ENCODE measurements at places on chromosomes 16 and 17.

GRCh38 chr16:2422123-2422867 lies 7.0 kb upstream of the CCNF start:
- no peak for DNase-seq

GRCh38 chr16:346587-346986 lies 5.9 kb downstream of the AXIN1 start:
- no peak for DNase-seq

DNA sequence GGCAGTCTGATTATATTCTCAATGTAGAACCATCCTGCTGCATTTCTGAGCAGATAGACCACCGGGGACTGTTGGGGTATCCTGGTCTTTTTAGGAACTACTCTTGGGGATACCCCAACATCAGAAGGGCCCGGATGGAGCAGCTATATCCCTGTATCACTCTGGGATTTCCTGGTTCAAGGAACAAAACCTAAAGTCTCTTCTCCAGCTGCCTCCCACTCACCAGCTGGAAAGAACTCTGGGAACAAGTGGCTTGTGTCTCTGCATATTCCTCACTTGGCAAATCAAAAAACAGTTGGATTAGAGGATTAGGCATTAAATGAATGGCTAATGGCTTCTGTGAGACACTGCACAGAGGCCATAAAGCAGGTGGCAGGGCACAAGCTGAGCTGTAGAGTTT lies 62.3 kb upstream of the HS3ST2 start:
- DNase-seq, result no peak

DNA sequence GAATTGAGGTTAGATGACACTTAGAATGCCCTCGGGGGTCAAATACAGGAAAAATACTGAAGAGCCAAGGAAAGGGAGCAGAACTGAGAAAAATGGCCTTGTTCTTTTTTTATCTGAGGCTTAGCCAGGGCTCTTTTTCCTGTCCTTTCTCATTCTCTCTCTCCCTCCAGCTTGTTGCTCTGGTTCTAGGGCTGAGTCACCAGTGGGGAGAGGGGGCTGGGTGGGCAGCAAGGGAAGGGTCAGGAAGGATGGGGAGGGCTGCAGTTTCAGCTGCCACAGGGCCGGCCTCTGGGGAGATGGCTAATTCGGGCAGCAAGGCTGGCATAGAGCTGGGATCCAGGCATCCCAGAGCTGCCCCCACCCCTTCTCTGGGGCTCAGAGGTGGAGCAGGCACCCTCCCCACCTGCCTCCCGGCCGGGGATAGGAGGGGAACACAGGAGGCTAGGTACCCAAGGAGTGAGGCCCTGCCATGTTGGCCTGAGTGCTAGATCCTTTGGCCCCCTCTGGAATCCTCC lies 3.9 kb downstream of the ITGA3 start:
- DNase-seq, result no peak

DNA sequence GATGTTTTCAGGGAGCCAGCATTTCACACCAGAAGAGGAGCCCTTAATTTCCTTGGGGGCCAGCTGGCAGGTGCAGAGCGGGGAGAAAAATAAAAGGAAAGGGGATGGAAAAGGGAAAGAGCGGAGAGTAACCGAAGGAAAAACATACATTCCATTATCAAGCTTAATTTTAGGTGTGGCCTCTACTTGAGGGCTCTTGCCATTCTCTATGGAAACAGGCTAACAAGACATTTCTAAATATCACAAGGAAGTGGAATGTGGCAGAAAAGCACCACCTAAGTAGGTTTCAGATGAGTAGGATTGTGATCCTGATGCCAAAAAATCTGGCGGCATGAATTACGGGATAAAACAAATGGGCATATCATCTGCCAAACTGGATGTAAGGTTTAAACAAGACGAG lies 970 bp upstream of the DYNC1LI2 start:
- no peak for DNase-seq

Measured in stimulated activated CD8-positive, alpha-beta memory T cell treated with anti-CD3 and anti-CD28 coated beads, Interleukin-15, amount 100 ng/mL, for 24 hours (primary cell).